CD8-positive, alpha-beta T cell (primary cell): ENCODE measurements at places on chromosomes 5 and 9.

DNA sequence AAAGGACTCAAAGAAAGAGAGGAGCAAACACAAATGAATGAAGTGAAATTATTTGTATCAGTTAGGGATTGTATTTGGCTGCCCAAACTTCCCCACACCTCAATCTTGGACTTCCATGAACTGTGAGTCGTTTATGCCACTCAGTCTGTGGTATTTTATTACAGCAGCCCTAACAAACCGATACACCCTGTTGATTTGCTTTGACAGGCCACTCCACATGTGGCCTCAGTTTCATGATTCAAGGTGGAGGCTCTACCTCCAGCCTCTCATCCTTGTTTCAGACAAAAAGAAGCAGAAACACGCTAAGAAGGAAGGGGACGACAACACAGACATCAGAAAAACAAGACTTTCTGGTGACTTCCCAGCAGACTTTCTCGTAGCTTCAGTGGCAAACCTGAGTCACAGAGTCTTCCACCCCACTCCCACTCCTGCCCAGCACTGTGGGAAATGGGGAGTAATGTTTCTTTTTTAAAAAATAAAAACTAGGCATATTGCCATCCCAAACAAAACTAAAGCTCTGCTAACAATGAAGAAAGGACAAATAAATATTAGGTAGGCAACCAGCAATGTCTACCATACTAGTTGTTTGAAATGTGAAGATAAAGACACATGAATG, 52.2 kb upstream of the ABCA1 start:
- no peak for DNase-seq

DNA sequence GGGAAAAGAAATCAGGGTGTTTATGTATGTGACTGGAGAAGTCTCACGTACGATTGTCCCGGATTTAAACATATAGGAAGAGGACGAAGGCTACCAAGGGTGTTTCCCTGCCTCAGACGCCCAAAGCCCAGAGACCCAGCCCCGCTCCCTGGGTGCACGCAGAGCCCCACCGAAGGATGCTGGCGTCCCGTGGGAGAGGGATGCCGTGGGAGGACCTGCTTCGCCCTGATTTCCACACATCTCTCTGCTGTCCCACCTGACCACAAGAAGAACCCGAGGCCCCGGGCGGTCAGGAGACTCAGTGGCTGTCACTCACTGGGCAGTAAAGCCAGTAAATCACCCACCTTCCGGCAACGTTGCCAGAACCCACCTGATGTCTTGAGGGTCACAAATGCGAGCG, 211.8 kb upstream of the TBCA start:
- no peak for DNase-seq

DNA sequence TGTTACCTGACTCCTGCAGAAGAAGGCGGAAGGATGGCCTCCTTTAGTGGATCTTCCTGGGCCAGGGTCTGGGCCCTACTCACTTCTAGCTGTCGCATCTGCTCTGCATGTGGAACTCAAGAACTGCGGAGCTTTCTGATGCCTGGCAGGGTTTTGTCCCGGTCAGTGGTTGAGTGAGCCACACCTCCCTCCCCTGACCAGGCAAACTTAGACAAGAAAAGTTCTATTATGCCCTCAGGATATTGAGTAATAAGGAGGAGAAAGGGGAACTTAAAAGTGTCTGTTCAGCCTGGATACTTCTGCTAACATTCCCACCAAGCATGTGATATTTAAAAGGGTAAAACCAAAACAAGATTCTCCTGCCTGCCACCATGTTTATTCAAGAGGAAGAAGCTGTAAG, at the start of gene FYB1:
TSS of gene FYB1 (minus strand) at position 127 of the 400 bp plus-strand sequence. CDS start 16,603 bp downstream, outside the sequence.
- no peak for DNase-seq

DNA sequence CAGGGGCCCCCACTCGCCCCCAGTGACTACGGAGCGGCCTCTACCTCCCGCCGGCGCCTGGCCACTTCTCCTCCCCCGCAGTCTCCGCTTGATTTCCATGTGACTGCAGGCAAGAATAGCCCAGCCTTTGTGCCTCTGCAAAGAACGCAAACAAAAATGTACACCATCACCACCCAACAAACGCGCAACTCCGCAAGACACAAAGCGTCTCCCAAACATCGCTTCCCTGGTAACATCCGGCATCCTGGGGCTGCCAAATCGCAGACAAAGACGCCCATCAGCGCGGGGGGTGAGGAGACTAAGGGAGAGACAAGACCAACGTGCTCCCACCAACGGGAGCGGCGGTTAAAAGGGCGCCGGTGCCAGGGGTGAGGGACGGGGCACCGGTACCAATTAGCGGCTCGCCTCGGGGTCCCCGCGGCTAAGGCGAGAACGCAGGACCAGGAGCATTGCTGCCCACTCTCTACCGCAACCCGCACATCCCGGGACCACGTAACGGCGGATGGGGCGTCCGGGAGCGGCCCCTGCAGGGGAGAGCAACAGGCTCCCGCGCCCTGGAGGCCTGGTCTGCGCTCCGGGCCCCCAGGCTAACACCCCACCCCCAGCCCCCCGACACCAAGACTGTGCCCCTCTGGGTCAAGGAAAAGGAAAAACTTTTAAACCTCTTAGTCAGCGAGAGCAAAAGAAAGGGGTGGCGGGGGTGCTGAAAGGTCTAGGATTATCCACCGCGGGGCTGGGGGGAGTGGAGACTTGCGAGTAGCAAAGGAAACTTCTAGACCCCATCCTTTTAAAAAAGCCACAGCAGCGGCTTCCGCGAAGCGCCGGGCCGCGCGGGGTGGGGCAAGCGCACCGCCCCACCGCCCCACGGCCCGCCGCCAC, 885 bp downstream of the MPDZ start:
- no peak for DNase-seq

GRCh38 chr5:66969963-66970362, 226.6 kb downstream of the CD180 start:
- DNase-seq = no peak

GRCh38 chr9:121271368-121272341, 3.7 kb downstream of the GSN start:
- no peak for DNase-seq

DNA sequence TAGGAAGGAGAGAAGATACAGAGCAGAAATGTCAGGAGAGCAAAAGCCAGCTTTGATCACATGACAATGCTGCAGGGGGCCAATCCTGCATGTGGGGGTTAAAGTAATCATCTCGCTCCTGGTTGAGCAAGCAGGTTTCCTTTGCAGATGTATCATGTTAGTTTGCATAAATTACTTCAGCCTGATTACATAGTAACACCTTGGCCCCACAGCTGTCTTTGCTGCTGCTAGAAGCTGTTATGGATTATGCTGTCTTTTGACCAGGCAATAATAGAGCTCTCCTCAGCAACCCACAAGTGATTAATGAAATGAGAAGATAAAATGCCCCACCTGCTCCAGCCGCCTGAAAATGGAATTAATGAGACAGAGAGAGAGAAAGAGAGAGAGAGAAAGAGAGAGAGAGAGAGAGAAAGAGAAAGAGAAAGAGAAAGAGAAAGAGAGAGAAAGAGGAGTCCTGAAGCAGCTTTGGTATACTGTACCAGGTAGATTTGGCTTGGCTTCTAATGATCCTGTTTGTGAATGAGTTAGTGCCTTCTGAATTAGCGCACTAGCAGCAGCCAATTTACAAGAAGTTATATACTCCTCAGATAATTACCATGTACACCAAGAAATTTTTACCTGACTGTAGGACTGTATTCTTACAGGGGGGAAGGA, 174.3 kb upstream of the RORB start:
- DNase-seq = peak; percentile 17

DNA sequence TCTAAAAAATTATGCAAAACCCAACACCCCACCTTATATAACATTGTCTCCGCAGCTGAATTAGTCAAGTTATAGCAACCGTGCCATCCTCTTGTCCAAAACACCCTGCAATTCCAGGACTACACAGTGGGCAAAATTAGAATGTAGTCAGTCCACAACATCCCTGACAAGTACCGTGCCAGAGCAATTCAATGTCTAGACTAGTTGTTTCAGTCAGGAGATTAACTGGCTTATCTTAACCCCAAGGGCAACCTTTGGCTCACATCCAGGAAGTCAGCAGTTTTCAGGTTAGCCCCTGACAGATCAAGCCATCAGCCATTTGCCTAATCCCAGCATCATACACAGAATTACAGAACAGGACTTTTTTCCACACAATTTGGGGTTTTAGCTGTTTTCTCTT, 240.8 kb upstream of the TMEM161B start:
- no peak for DNase-seq

DNA sequence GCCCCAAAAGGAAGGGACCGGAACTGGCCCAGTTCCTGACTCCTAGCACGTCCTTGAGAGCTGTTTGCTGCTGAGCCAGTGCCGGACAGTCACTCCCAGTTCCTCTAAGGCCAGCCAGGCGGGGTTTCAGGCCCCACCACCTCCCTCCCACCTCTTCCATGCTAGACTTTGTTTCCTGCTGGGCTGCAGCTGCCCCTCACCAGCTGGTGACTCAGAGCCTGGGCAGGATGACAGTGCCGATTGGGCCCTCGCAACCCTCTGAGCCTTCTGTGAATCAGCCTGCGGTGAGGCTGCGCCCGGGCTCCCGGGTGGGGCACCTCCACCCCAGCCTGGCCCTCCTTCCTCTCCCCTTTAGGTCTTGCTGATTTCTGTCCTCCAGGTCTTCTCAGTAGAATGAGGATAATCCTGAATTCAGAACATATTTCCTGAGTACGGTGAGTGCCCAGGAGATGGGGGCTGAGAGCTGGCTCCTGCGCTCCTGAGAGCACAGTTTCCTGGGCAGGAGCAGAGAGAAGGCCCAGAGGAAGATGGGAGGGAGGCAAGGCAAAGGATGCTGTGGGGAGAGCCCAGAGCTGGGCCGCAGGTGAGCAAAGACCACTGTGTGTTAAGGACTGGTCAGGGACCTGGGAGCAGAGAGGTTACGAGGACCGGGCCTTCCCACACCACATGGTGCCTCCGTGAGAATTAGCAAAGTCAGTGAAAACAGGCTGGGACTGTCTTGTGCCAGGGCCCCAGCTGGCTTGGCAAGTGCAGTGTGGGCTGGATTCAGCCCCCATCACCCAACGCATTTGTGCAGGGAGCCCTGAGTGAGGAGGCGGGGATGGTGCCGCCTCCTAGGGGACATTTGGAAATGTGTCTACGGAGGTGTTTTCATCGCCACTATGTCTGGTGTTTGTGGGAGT, 32.9 kb upstream of the STXBP1 start:
- peak; percentile 77 for DNase-seq

DNA sequence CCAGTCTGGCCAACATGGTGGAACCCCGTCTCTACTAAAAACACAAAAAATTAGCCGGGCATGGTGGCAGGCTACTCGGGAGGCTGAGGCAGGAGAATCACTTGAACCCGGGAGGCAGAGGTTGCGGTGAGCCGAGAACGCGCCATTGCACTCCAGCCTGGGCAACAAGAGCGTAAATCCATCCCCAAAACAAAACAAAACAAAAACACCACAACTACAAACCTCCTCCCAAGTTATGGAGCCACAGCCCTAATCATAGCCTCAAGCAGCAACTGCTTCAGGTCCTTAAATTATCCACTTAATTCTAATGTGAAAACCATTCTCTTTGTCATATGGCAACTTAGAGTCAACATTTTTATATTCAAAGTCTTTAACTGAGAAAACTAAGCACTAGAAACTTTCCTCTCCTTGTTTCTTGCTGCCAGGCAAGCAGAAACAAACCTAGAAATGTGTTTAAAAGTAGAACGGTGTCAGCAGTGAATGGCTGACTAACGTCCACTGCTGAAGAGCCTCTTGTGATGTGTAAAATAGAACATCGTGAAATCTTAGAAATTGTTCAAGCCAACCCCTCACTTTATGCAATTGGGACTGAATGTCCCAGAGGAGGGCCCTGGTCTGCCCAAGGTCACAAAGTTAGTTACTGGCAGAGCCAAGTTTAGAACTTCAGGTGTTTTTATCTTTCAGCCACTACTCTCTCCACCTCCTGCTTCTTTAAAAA, 5.7 kb downstream of the TMEM245 start:
- DNase-seq = no peak

- no peak for DNase-seq
Measured at GRCh38 chr5:134005417-134006061, 764 bp upstream of the VDAC1 start.

GRCh38 chr5:172802567-172803176, 31.4 kb upstream of the ERGIC1 start:
- no peak for DNase-seq

GRCh38 chr9:14029806-14030374, 284.1 kb downstream of the NFIB start:
- DNase-seq = no peak

DNA sequence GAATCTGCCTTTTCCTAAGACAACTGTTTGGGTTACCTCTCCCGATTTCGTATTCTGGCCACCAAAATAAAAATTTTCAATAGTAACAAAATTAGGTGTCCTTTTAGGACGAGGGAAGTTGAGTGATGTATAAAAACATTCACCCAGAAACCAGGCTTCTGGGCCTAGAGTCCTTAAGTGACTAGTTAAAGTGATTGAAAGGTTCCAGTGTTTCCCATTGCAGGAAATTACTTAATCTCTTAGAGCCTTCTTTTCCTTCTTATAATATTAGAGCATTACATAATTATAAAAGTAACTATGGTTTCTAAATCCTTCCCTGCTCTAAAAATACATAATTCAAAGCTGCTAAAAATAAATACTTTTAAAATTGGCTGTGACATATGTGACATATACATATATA, 7.3 kb downstream of the MCIDAS start:
- no peak for DNase-seq
